ENCODE measurements at places on chromosomes 5 and 9. TPM values are rescaled to one million over a fixed set of nuclear protein-coding genes. Genes with fewer than 3 reads are reported as not detected.

- peak; percentile 63 for DNase-seq
Observed at GRCh38 chr5:146565764-146566367, 49.9 kb upstream of the GPR151 start.

IRX1 gene
- not detected for total RNA-seq

- no peak for DNase-seq
Observed at GRCh38 chr5:167402671-167403070, 888.8 kb upstream of the WWC1 start.

DNA sequence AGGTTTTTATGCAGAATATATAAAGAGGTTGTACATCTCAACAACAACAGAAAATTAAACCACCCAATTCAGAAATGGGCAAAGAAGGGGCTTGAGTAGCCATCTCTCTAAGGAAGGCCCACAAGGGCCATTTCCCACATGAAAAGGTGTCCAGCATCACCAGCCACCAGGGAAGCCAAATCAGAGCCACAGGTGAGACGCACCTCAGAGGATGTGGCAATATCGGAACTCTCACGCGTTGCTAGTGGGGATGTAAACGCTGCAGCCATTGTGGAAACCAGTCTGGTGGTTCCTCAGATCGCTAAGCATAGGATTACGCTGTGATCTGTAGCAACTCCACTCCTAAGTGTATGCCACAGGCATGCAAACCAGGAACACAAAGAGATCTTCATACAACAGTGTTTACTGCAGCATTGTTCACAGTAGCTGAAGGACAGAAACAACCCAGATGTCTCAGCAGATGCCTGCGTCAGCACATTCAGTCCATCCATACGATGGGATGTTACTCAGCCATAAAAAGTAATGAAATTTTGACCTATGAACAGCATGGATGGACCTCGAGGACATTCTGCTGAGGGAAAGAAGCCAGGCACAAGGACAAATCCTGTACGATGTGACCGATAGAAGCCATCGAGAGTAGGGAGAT, 84.3 kb upstream of the CACNA1B start:
- DNase-seq, result no peak

EFNA5 gene
- total RNA-seq, result 0.22 TPM

DNA sequence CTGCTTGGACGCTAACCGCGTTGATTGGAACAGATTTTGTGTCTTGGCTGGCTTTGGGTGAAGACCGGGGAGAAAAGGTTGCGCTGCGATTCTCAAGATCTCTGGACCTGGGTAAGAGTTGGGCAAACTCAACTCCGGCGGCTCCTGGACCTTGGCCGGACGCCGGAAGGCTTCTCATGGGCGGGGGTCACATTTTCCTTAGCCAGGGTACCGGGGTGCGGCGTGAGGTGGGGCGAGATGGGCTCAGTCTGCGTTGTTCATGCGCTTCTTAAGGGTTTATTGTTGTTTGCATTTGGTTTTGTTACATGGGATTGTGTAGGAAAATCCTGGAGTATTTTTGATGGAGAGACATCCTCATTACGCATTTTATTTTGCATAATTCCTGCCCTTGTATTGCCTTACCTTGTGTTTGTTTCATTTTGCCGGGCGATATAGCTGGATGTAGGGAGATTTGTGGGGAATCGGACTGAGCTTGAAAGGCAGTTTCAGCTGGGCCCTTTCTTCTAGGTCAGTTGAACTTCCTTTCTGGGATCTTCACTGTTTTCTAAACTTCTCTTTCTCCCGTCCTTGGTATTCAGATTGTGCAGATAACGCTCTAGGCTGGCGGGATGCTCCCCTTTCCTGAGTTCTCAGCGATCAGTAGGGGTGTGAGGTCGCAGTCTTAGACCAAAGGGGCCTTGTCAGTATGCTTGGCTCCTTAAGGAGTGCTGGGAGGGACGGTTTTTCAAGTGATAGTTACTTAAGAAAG, 524 bp downstream of the MEGF10 start:
- no peak for DNase-seq

DNA sequence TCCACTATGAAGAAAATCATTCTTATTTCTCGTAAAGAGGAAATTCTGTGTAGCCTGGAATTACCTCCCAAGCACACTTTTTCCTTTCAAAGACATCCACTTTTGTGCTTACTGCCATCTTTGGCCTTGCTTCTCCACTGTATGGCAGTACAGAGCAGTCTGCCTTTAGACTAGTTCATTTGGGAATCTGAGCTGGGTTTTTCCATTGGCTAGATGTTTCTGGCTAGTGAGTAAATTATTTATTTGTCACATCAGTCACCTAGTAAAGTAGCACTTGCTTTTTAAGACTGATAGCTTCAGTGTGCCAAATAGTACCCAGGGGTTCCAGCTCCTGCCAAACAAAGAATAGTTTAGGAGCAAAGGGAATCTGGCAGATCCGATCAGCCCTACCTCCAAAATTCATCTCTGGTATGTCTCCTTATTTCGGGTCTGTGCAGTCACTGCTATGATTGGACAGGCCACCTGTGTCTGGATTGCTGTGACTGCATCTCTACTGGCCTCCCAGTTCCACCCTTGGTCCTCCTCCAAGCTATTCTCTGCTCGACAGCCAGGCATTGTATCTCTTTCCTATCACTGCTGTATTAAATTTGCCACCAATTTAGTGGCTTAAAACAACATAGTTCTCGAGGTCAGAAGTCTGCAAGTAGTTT, 97.6 kb downstream of the NUDT12 start:
- no peak for DNase-seq

PCDHB6 gene
- not detected for total RNA-seq

TEX48 gene
- total RNA-seq, result not detected

DNA sequence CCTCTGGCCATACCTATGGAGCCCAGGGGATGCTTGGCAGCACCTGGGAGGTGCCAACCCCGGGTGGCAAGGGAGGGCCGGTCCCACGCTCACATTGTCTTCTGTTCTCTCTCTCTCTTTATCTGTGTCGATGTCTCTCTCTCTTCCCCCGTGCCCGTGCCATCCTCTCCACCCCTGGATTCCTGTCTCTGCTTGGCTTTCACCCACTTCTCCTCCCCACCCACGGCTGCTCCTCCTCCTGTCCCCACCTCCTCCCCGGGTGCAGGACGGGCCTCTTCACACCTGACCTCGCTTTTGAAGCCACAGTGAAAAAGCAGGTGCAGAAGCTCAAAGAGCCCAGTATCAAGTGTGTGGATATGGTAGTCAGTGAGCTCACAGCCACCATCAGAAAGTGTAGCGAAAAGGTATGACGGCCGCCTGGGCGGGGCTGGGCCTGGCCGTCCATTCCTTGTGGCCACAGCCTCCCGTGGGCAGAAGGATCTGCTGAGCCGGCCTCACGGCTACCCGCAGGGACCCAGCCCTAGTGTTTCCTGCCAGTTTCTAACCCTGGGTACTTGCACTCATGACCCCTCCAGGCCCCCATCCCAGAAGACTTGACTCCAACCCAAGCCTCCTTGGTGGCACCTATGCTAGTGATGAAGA, 22.7 kb downstream of the DNM1 start:
- DNase-seq, result no peak

- no peak for DNase-seq
Observed at GRCh38 chr5:9396285-9396770, 149.5 kb downstream of the SEMA5A start.

DNA sequence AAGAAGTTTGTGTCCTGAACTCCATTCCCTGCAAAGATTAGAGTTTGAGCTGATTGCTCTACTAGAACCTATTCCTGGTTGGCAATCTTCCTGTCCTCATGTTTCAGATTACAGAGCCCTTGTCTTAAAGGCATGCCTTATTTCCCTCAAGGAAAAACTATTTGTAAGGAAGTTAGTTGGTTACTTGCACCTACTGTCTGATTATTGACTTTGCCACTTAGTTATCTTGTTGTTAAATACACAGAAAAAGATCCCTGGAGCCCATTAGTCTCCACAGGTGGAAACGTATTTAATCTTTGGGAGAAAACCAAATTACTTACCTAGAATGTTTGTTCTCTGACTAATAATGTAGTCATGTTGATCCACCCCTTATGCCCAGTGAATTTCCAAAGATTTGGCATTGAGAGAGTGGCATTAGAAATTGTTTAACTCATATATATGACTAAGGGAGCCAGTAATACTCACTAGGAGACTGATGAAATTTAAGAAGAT, 132.3 kb upstream of the ELL2 start:
- peak; percentile 53 for DNase-seq

ANKRD31 gene
- 0.30 TPM for total RNA-seq

ANGPTL2 gene
- 0.20 TPM for total RNA-seq

GRCh38 chr5:133353741-133354140, 258.6 kb downstream of the FSTL4 start:
- no peak for DNase-seq

GRK6 gene
- total RNA-seq, result 89.3 TPM

DNA sequence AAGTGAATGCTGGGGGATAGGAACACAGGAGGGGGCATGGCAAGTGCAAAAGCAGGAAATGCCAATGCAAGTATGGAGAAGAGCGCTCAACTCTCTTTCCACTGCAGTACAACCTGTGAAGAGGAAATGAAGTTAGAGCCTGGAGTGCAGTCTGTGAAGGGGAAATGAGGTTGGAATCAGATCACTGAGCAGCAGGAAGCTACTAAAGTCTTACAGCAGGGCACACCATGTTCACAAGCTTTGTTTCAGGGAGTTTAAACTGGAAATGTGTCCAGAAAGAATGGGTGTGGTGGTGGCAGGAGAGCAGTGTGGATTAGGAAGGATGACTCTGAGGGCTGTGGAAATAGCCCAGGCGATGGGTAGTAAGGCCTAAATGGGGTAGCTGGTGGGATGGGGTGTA, 15.4 kb downstream of the ARHGEF37 start:
- no peak for DNase-seq

DNA sequence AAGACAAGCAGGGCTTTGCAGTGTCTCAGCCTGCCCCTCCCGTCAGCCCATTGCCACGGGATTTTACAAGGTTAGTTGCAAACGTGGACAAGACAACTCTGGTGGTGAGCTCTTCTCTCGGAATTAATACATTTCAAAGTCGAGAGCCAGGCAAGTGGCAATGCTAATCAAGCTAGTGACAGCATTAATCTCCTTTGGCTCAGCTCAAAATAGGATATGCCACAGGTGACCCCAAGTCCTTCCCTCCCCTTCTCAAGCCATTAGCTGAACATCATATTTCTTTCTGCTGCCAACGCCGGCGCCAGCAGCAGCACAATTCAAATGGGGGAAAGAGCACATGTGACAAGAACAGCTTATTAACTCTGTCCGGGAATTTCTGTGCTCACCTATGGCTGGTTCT, 190.1 kb downstream of the ATPSCKMT start:
- no peak for DNase-seq

GRCh38 chr9:94720846-94721549, 5.5 kb upstream of the AOPEP start:
- no peak for DNase-seq

GRPEL2 gene
- total RNA-seq, result 48.9 TPM

- no peak for DNase-seq
Observed at GRCh38 chr5:68087866-68088265, 127.7 kb upstream of the PIK3R1 start.

PCDHB14 gene
- 0.27 TPM for total RNA-seq

NR5A1 gene
- 0.64 TPM for total RNA-seq

CCDC183 gene
- total RNA-seq, result 2.8 TPM

ABCA2 gene
- 114 TPM for total RNA-seq

DNA sequence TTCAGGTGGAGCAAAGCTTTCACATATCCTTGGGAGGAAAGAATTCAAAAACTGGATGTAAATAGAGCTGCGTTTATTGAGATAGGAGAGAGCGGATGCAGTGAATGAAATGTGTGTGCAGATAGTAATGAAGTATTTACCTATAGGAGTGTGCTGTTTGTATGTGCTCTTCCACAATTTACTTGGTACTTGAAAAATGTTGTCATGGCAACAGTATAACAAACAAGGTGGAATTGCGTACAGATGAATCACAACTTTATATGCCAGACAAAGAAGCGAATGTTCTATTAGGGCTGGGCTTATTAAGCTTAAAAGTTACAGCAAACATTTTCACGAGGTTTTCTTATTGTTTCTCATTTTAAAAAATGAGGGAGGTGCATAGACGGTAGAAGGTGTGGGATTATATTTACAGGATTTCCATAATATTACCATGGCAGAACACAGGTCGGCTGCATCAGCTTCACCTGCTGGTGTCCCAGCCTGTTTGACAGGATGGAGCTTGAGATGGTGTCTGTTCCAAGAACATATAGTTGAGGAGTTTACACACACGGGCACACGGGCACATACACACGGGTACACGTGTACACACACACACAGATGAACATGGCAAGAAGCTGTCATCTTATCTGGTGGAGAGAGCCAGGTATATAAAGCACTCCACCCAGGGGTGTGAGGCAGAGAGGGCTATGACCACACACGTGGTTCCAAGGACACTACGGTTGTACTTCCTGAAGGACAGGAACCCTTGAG, 155.7 kb downstream of the RMI1 start:
- no peak for DNase-seq

- DNase-seq, result no peak
Observed at GRCh38 chr9:106829666-106830408, 33.1 kb upstream of the ZNF462 start.

DNA sequence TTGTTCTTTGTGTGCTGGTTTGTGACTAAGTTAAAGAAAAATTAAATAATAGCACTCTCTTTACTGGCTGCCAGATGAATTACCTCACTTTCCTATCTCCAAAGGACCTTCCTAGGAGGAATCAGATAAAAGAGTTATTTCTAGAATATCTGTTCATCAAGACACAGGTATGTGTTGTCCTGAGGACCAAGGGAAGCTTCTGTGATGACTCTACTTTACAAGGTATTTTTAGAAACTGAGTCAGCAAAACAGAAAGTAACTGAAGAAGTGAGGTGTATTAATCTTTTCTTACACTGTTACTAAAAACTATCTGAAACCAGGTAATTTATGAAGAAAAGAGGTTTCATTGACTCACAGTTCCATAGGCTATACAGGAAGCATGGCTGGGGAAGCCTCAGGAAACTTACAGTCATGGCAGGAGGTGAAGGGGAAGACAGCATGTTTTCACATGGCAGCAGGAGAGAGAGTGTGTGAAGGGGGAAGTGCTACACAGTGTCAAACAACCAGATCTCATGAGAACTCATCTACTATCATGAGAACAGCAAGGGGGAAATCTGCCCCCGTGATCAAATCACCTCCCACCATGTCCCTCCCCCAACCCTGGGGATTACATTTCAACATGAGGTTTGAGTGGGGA, 189.2 kb upstream of the DMAC1 start:
- DNase-seq, result no peak

- DNase-seq, result peak; percentile 3
Observed at GRCh38 chr5:131005963-131006684, 158.9 kb downstream of the HINT1 start.

GRCh38 chr9:132486706-132487350, 76.8 kb downstream of the CFAP77 start:
- no peak for DNase-seq

GRCh38 chr5:40879163-40879942, 29.9 kb upstream of the C7 start:
- peak; percentile 13 for DNase-seq

GRCh38 chr9:133426011-133426410, 3.8 kb downstream of the ADAMTS13 start:
- no peak for DNase-seq

- no peak for DNase-seq
Observed at GRCh38 chr9:110240198-110240597, 16.1 kb downstream of the TXN start.

DNA sequence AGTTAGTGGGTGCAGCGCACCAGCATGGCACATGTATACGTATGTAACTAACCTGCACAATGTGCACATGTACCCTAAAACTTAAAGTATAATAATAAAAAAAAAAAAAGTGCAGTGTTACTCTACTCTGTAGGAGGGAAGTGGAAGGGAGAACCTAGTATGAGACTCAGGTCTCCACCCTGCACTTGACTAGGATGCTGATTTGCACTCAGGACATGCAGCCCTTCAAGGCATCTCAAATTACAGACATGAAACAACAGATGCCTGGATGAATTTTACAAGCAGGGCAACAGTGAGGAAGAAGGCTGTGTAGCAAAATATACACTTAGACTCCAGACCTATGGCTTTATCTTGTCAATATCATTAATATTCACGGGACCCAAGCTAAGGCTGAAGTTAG, 16.5 kb downstream of the TRIM32 start:
- no peak for DNase-seq

TBC1D9B gene
- 127 TPM for total RNA-seq
